Hematopoietic multipotent progenitor cell treated with erythropoietin and hydrocortisone succinate and interleukin-3 and kit ligand, for 6 days (in vitro differentiated cells): ENCODE measurements at places on chromosomes 16 and 17.
A peak's percentile ranks its signal among the peaks of the same experiment; 100 is the strongest.

DNA sequence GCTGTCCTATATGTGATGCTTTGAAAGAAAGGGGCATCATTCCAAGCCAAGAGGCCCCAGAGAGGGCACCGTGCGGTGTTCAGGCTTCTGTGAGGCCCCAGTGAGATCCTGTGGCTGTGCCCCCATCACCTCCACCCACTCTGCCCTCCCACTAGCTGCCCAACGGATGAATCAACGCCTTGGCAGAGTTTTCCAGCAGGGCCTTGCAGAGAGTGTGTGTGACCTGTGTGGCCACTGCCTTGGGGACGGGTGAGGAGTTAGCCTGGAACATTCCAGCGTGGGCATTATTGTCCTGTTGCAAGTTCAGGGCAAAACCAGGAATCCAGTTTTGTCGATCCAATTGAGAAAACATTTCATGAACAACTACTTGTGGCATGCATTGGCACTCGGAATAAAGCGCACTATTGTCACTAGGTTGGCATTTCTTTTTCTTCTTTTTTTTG lies 53.7 kb downstream of the SF3B3 start:
- no peak for DNase-seq

DNA sequence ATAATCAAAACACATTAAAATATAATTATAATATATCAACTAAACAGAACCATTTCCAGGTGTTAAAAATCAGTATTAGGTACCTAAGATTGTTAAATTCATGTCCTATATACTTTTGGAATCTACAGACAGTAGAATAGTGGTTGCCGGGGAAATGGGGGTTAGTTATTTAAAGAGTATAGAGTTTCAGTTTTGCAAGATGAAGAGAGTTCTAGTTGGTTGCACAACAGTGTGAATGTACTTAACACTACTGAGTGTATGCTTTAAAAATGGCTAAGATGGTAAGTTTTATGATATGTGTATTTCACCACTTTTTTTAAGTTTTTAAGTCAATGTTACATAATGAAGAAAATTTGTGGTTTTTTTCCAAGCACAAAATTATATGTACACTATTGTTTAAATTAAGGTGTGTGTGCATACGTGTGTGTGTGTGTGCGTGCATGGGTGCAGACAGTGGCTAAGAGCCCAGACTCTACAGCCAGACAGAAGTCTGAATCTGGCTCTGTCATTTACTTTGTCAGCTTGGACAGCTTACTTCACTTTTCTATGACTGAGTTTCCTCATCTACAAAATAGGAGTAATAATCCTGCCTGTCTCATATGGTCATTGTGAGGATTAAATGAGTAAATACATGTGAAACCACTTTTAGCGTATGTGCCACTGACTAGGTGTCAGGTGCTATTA lies 25.3 kb upstream of the PHAF1 start:
- peak; percentile 23 for DNase-seq

- no peak for DNase-seq
These were observed 131.9 kb downstream of the MSI2 start for GRCh38 chr17:57388131-57388725.

DNA sequence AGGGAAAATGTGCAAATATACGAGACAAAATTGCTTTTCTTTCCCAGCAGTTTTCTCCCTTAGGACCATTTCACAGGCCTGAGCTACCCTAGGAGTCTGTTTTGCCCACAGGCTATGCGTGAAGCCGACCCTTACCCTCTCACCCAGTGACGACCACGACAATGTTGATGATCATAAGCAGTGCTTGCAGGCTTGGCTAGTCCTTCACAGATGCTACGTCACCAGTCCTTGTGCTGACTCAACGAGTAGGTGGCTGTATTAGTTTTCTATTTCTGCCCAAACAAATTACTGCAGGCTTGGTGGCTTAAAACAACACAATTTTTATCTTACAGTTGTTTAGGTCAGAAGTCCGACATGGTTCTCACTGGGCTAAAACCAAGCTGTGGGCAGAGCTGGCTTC lies 574.6 kb upstream of the HSBP1 start:
- DNase-seq: no peak

DNA sequence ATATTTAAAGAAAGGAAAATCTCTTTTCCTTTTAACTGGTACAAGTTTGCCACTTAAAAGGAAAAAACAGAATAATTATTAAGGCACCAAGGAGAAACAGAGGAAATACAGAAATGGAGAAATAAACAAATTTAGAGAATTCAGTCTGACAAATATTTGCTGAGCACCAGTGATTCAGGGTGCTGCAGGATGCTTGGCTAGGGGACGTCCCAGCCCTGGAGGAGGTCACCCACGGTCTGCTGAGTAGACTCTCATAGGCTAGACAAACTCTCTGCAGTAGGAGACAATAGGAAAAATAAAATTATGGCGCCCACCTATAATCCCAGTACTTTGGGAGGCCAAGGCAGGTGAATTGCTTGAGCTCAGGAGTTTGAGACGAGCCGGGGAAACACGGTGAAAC lies 15.9 kb downstream of the C1QTNF1 start:
- no peak for DNase-seq
